Stimulated activated CD8-positive, alpha-beta memory T cell treated with anti-CD3 and anti-CD28 coated beads, Interleukin-7, amount 100 ng/mL, for 1 hour (primary cell): ENCODE measurements at places on chromosomes 4 and X.

GRCh38 chrX:132231587-132231986 lies 12.3 kb upstream of the RAP2C start:
- DNase-seq, result no peak

- DNase-seq, result no peak
These were observed 34.7 kb downstream of the FRMPD3 start for GRCh38 chrX:107484002-107484726.

GRCh38 chr4:1031956-1032795 lies 20.8 kb downstream of the FGFRL1 start:
- DNase-seq, result no peak

DNA sequence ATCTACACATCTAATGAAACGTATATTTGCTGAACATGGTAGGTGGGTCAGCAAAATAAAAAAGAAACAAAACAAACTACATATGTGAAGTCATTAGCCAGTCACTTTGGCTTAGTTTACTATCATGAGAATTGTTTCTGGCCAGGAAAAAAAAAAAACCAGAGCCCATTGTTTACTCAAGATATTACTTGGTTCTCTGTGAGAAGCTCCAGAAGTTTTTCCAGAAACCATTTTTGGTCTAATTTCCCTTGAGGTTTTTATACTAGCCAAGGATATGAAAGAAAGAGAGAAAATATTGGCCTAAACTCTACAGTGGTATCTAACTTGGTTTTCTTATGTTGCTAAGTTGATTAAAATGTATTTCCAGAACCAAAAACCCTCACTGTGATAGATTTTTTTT lies 259.1 kb downstream of the PDHA2 start:
- DNase-seq, result no peak

GRCh38 chrX:119636419-119636818 lies 30.2 kb upstream of the NKRF start:
- no peak for DNase-seq

DNA sequence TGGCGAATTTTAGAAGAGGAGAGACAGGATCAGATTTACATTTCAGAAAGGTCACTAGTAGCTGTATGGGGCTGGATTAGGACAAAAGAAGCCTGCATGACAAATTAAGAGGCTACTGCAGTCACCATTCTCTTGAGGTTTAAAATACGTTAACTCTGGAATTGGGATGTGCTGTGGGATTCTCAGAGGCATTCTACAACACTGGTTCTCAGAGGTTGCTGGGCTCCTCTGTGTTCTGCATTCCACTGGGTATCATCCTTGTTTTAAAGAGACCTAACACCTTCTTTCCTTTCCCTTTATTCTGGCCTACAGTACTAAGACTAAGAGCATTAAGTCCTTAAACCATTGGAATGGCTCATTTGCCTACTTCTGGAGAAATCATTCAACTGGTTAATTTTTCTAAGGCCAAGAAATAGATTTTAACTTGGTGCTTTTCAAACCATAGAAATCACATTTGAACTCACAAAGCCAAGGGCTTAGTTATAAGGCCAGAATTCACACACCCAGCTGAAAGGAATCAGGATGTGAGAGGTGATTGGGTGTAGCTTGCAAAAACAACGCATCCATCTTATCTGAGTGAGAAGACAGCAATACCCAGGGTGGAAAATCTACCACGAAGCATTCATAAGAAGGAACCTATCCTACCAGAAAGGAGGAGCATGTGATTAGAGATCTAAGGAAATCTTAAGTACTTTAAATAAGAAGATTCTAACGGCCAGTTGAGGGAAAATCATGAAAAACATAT lies 116.6 kb downstream of the SHISA3 start:
- no peak for DNase-seq

DNA sequence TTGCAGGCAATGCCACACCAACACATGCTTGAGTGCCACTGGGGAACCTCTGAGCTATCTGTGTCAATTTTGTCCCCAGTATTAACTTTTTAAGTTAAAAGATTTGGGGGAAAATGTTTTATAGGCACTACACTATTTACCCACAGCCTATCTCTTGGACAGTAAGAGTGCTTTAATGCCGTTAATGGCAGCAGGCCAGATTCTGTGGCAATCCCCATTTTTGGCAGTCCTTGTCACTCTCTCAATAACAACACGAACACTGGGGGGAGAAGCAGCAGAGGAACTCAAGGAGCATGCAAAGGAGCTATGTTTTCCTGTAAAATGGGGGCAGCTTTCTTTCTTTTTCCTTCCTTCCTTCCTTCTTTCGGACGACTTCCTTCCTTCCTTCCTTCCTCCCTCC lies 168.6 kb downstream of the NSUN7 start:
- no peak for DNase-seq

DNA sequence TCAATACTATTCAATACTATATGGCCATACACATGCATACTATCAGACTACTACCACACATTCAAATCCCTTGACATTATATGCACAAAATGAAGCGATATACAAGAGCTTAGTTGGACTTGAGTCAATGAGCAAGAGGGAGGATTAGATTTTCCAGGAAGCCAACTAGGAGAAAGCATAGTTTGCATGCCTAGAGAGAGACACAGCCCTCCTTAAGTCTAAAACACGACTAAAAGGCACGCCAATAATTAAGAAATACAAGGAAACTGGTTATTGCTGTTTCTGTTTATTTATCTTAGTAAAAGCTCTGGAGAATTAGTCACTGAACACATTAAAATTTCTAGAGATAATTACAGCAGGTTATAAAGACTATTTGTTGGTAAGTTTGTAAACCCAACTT lies 21.8 kb downstream of the MBNL3 start:
- no peak for DNase-seq

DNA sequence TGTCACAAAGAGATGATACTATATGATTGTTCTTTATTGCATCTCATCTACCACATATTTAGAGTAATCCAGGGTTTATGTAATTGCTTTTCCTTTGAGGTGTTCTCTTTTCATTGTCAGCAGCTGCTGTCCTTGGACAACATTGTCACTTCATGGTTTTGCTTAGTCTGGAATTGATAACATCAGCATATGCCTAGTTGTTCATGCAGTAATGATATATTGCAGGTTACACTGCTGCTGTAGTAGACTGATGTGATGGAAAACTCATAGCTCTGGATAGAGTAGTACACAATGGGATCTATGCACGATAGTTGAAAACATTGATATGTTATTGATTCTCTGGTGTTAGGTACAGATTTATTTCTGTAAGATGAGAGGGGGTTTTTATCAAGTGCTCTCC lies 13.7 kb downstream of the NEIL3 start:
- no peak for DNase-seq

DNA sequence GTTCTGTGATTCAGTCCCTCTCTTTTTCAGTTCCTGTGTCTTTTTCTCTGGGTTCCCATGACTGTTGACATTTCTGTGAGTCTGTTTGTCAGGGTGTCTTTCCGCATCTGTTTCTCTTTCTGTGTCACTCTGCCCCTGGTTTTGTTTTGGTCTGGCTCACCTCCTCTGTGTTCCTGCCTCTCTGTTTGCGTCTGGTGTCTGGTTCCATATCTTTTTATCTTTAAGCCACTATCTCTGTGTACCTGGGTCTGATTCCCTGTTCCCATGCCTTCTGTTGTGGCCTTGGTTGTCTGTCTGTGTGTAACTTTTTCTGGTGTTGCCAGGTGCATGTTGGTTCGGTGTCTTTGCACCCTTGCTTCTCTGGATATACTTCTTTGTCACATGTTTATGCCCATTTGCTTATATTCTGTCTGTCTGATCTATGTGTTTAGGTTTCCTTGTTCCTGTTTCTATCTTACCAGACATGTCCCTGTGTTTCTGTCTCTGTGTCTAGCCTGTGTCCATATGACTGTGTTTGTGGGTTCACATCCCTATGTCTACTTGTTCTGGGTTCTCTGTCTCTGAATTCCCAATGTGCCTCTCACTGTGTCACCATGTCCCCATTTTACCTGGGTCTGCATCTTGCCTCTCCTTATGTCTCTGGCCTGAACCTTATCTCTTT lies 50.2 kb downstream of the ITIH6 start:
- no peak for DNase-seq

- no peak for DNase-seq
These were observed 28.2 kb upstream of the RASSF6 start for GRCh38 chr4:73648478-73648877.

GRCh38 chrX:108165383-108166111 lies 74.0 kb downstream of the ATG4A start:
- no peak for DNase-seq

- no peak for DNase-seq
These were observed 55.4 kb upstream of the GRPR start for GRCh38 chrX:16067886-16068515.

GRCh38 chr4:156939801-156940200 lies 31.8 kb downstream of the PDGFC start:
- DNase-seq, result no peak

GRCh38 chr4:137531168-137531985 lies 917 bp downstream of the PCDH18 start:
- DNase-seq, result no peak

DNA sequence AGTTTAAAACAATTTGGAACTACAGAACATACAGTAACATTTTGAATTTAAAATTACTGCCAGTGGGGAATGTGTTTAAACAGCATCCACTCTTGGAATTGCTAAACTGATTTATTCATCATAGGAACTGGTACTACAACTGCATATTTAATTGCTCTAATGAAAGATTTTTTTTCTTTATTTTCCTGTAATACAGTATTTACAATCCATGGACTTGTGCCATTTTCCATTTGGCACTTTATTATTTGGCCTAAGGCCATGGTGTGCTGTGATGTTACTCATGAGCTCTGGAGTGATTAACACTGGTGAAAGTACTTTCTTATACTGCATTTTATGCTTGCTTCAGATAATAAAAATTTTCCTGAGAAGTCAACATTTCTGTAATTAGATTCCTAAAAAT lies 69.7 kb upstream of the NUDT6 start:
- no peak for DNase-seq

- no peak for DNase-seq
These were observed 43.2 kb upstream of the NEIL3 start for GRCh38 chr4:177266506-177266905.

GRCh38 chr4:78032446-78032845 lies 24.7 kb upstream of the FRAS1 start:
- no peak for DNase-seq

DNA sequence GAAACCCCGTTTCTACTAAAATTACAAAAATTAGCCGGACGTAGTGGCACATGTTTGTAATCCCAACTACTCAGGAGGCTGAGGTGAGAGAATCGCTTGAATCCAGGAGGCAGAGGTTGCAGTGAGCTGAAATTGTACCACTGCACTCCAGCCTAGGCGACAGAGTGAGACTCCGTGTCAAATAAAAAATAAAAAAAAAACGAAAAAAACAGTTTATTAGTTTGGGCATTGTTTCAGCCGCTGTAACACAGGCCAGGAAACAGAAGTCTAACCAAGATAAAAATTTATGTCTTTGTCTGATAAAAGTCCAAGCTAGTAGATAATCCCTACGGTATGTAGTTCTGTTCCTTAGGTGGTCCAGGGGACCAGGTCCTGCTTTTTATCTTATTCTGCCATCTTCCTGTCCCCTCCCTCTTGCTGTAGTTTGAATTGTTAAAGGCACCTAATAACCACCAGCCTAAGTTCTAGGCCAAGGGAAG lies 21.4 kb downstream of the USO1 start:
- no peak for DNase-seq

- DNase-seq, result no peak
These were observed 3.0 kb downstream of the RPL10 start for GRCh38 chrX:154401045-154401799.

- no peak for DNase-seq
These were observed 36.4 kb downstream of the ZNF81 start for GRCh38 chrX:47873123-47873522.

GRCh38 chr4:174449944-174450785 lies 72.1 kb downstream of the HPGD start:
- DNase-seq, result no peak

DNA sequence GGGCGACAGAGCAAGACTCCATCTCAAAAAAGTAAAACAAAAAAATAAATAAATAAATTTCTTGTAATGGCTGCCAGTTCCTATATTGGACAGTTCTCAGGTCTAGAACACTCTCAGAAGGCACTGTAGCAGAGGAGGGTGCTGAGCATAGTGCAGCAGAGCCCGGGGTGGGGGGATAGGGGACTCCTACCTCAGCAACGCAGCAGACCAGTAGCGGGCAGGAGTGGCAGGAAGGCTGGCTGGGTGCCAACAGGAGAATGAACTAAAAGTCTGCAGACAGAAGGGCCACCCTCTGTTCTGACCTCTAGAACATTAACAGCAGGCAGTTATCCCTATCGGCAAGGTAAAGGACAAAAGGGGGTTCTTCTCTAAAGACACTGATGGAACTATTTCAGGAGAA lies 20.2 kb downstream of the PDK3 start:
- DNase-seq, result no peak

GRCh38 chrX:100829730-100830129 lies 9.5 kb downstream of the CSTF2 start:
- DNase-seq, result no peak

- DNase-seq, result no peak
These were observed 1130.0 kb downstream of the STPG2 start for GRCh38 chr4:97013309-97013708.

DNA sequence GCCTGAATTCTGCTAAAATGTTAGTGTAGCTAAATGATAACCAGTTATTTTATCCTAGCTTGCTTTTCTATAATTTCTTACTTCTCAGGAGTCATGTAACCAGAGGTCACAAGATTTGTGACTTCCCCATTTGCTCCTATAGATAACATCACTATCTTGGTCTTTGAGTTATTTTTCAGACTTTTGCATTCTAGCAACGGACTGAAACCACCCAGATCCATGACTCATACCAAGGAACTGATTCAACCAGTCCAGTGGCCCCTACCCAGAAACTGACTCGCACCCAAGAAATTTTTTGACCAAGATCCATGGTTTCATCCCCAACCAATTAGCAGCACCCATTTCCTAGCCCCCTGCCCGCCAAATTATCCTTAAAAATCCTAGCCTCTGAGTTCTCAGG lies 50.0 kb downstream of the IQCM start:
- no peak for DNase-seq

DNA sequence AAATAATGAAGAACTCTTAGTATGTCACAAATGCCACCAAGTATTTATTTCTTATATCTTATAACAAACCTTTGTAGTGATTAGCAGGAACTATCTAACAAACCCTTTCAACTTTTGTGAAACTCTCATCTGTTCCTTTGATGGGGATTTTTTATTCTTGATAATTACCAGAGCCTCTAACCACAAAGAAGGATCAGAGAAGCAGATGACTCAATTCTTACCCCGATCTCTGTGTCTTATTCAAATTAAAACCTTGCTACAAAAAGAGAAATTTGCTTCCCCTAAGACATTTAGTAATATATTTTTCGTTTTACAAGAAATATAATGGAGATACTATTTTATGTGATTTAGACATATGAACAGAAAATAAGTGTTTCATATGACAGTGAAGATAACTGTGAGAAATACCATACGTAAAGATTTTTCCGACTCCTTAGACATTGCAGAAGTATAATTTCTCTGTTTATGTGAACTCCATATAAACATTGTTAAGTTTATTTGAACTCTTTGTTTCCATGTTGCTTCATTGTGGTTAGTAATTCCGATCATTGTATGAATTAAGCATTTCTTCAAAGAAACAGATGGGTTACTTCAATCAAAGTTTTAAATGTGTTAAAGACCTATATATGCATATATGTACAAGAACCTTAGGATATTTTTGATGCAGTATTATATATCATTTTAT lies 205.4 kb downstream of the CFAP299 start:
- no peak for DNase-seq
